T-cell (primary cell): ENCODE measurements at places on chromosomes 5 and 9. TPM values are rescaled to one million over a fixed set of nuclear protein-coding genes. Genes with fewer than 3 reads are reported as not detected.

DNA sequence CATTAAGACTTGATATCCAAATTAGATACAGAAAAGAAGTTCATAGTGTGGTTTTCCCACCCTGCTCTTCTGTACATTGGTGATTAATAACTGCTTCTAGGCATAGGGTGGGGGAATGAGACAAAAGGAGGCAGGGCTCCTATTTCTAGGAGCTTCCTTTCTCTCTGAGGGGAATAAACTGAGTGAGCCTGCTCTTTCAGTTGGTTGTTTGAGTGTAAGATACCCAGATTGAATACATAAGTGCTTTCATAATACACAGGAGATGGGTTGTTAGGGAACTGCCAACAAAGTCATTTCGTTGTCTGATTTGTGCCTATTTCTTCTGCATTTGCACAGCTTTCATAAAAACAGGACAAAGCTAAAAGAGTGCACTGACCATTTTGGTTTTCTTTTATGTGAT, 48.9 kb upstream of the TTC23L start:
- H3K27ac ChIP-seq: no peak overlapping the region
- no peaks in the 10 kb centered on the region for H3K36me3 ChIP-seq
- no peaks in the 10 kb centered on the region for H3K27me3 ChIP-seq

DNA sequence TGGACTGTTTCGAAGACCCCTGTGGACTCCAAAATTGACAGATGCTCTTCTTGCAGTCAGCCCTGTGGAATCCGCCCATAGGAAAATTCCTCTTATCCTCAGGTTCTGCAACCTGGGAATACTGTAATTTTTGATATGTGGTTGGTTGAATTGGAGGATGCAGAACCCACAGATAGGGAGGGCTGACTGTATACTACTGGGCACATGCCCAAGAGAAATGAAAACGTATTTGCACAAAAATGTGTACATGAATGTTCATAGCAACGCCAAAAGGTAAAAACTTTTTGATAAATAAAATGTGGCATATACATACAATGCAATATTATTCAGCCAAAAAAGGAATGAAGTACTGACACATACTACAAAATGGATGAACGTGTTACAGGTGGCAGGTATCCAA, 1.9 kb upstream of the SNAPC3 start:
- H3K4me1 ChIP-seq: peaks cover 11% of the 10 kb centered on the region
- H3K27me3 ChIP-seq: no peaks in the 10 kb centered on the region
- H3K4me3 ChIP-seq: no peak overlapping the region
- no peak overlapping the region for H3K27ac ChIP-seq

DNA sequence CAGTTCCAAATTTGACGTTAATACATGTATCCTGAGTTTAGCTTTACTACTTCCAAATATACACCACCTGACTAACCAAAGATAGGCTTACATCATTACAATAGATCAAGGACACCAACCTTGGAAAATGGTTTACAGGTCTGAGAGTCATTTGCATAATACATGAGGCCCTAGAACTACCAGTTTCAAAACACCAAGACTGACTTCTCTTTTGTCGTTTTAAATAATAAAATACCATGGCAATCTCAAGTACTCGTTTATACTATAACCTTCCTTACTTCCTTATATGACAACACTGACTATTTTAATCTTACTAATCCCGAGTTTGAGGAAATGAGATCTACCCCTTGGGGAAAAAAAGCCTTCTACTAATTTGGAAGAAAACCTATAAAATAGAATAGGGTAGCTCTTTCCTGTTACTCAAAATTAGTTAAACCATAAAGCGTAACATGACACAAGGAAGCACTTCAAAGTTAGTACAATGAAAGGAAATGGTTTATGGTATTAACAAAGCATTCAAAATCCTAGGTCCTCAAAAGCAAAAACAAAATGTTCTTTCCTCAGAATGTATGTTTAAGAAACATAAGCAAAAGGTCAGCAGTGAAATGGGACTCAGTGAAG, 42.1 kb downstream of the UBQLN1 start:
- H3K27me3 ChIP-seq: no peaks in the 10 kb centered on the region
- H3K4me1 ChIP-seq: no peaks in the 10 kb centered on the region
- DNase-seq: no peak
- H3K36me3 ChIP-seq: peaks cover 75% of the 10 kb centered on the region

- no peak for DNase-seq
- no peak overlapping the region for H3K27ac ChIP-seq
- peaks cover 7% of the 10 kb centered on the region for H3K27me3 ChIP-seq
- no peaks in the 10 kb centered on the region for H3K4me1 ChIP-seq
- H3K36me3 ChIP-seq: no peaks in the 10 kb centered on the region
Observed at GRCh38 chr5:159038907-159039306, 60.8 kb downstream of the EBF1 start.

CDKN2A gene
- 4.4 TPM for total RNA-seq

DNA sequence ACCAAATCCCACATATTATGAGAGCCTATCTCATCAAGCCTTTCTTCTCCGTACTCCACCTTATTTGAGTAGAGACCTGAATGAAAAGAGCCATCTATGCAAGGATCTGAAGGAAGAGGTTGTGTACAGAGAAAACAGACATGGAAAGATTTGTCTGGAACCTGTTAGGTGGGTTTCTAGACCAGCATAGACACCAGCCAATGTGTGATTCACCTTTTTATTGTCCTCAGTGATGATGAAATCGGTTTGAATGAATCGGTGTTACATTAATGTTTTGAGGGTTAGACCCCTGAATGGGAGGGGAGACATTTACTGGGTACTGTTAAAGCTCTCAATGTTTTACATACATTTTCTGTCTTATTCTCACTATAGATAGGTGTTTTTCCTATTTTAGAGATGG, 223.6 kb downstream of the NMUR2 start:
- no peaks in the 10 kb centered on the region for H3K27me3 ChIP-seq
- DNase-seq: no peak
- no peaks in the 10 kb centered on the region for H3K4me1 ChIP-seq
- no peak overlapping the region for H3K4me3 ChIP-seq

DIPK1B gene
- 2.1 TPM for total RNA-seq

RPP25L gene
- total RNA-seq: 22.5 TPM

GFPT2 gene
- total RNA-seq: 1.6 TPM

- H3K4me3 ChIP-seq: no peak overlapping the region
- H3K27ac ChIP-seq: no peak overlapping the region
- peak; percentile 19 for DNase-seq
Observed at GRCh38 chr5:79025054-79025472, 40.0 kb upstream of the ARSB start.

FBXW2 gene
- total RNA-seq: 77.4 TPM

FKBP15 gene
- total RNA-seq: 22.2 TPM

ADCY2 gene
- not detected for total RNA-seq

DNA sequence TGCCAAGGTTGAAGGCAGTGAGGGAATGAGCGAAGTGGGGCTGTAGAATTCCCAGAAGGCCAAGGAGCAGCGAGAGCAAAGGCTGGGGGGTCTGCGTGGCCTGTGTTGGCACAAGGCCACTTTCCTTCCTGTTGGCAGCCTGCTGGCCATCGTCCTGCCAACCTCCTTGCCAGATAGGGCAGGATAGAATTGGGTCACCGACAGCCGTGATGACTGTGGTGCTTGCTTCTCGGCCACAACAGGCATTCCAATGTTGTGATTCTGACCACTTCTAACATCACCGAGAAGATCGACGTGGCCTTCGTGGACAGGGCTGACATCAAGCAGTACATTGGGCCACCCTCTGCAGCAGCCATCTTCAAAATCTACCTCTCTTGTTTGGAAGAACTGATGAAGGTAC, 18.9 kb downstream of the TRIP13 start:
- H3K4me1 ChIP-seq: no peaks in the 10 kb centered on the region
- no peak for DNase-seq

FAM153A gene
- total RNA-seq: 93.8 TPM

NR2F1 gene
- 0.25 TPM for total RNA-seq

DNA sequence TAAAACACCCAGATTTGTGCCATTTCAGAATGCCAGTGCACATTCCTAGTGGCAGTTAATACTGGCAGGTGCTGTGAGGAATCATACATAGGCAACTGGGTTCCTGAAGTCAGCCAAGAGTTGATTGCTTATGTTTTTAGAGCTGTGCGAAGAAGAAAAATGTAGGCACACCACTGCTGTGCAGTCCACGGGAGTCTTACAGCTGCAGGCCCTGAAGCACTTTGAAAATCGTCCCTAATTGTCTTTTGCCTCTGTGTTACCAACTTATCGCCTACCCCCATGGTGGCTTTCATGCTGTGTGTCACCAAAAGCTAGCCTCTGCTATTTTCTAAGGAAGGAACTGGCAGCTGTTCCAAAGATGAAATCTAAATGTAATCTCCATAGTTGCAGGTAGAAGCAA, 263.9 kb downstream of the ARRDC3 start:
- no peak overlapping the region for H3K4me3 ChIP-seq
- no peaks in the 10 kb centered on the region for H3K36me3 ChIP-seq
- H3K4me1 ChIP-seq: no peaks in the 10 kb centered on the region
- no peak for DNase-seq
